ENCODE measurements at places on chromosomes 7 and 10. TPM values are rescaled to one million over a fixed set of nuclear protein-coding genes. Genes with fewer than 3 reads are reported as not detected.

DNA sequence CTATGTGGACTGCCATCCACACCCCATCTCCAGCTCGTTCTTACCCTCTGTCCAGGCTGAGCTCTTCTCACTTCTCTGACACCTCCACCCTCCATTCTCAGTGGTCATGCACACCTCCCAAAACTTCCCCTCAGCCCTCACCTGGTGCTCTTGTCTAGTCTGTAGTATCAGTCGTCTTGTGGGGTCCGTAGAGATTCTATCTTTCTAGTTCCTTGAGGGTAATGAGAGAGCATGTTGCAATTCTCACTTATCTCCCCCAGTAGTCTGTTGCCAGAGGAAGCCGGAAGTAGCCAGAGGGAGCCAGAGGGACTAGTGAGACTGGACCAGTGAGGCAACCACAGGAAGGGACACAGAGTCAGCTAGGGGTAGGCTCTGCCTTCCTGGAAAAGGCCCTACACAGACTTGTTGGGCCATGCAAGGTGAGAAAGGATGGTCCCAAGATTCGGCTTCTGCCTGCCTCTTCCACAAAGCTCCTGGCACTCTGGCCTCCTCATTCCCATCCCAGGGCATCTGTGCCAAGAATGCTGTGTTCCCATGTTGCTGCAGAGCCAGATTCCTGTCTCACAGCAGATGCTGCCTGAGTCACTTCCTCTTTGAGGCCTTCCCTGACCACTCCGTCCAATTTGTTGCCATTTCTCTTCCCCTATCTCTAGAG lies 50.6 kb upstream of the DUSP5 start:
- no peak overlapping the region for H3K27ac ChIP-seq
- DNase-seq, result peak; percentile 16
- no peaks in the 10 kb centered on the region for H3K27me3 ChIP-seq
- no peak overlapping the region for H3K4me3 ChIP-seq
- H3K36me3 ChIP-seq, result no peaks in the 10 kb centered on the region

The FAM131B gene
- not detected for total RNA-seq

GRCh38 chr7:107924841-107925504 lies 34.0 kb downstream of the DLD start:
- H3K27me3 ChIP-seq, result no peaks in the 10 kb centered on the region
- H3K36me3 ChIP-seq, result peaks cover 3% of the 10 kb centered on the region
- H3K4me1 ChIP-seq, result no peaks in the 10 kb centered on the region
- DNase-seq, result no peak
- H3K4me3 ChIP-seq, result no peak overlapping the region

DNA sequence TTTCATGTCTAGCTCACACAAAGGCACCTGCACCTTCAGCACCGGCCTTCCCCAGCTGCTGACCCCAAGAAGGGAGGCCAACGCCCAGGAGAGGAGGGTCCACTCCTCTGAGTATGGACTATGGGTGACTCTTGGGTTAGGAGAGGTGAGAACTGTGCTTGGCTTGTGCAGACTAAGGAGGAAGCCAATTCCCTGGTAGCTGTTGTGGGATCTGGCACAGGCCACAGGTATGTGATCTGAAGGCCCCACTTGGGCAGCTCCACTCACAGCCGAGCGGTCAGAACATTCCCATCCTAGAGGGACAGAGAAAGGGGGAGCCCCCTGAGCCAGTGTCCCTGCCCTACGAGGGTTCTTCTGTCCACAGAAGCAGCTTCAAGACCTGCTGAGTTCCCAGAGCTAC lies 52.8 kb upstream of the FIGNL1 start:
- H3K4me1 ChIP-seq, result peaks cover 60% of the 10 kb centered on the region
- H3K27ac ChIP-seq, result peak overlapping the region; percentile 90
- peak; percentile 39 for DNase-seq
- no peaks in the 10 kb centered on the region for H3K27me3 ChIP-seq

DNA sequence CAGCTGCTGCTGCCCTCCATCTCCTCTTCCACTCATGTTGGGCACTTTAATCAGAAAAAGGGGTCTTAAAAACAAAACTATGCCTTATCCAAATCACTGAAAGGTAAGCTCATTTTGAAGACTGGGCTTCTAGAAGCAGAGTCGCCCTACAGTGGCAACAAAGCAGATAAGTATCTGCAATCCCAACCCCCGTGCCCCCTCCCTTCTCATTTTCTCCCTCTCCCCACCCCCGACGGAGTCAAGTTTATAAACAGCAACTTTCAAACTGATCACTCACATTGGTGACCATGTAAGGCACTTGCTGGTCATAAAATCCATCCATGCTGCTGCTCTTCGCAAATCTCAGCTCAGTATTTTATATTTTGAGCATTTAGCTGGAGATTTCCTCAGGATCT lies 738 bp downstream of the ETV1 start:
- peak overlapping the region; percentile 76 for H3K4me3 ChIP-seq
- no peak for DNase-seq
- H3K27me3 ChIP-seq, result no peaks in the 10 kb centered on the region
- peak overlapping the region; percentile 75 for H3K27ac ChIP-seq
- H3K36me3 ChIP-seq, result no peaks in the 10 kb centered on the region

GRCh38 chr10:1230138-1230537 lies 174.0 kb downstream of the WDR37 start:
- H3K4me1 ChIP-seq, result no peaks in the 10 kb centered on the region
- no peak for DNase-seq
- H3K36me3 ChIP-seq, result no peaks in the 10 kb centered on the region
- no peak overlapping the region for H3K4me3 ChIP-seq
- H3K27me3 ChIP-seq, result no peaks in the 10 kb centered on the region
- H3K27ac ChIP-seq, result no peak overlapping the region

The VPS50 gene
- 17.2 TPM for total RNA-seq
